Putamen (tissue), 1 donor: ENCODE measurements at places on chromosomes 2 and 18.

GRCh38 chr2:159595410-159596046 lies 20.8 kb downstream of the BAZ2B start:
- DNase-seq = no peak

- DNase-seq = no peak
These were observed 82.8 kb downstream of the QPCT start for GRCh38 chr2:37427241-37427640.

DNA sequence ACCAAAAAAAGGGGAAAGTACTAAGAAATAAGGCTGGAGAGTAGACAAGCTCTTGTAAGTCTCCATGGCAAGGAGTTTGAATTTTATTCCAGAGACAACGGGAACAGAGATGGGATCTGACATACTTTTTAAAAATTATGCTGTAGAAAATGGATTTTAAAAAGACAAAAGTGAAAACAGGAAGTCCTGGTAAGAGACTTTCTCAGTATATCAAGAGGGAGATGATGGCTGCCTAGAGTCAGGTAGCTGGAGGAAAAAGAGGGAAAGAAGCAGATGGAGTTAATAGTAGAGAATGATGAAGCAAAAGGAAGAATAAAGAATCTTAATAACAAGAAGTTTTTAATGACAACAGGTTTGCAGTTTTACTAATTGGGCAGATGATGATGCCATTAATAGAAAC lies 168.1 kb downstream of the SRBD1 start:
- DNase-seq = no peak

DNA sequence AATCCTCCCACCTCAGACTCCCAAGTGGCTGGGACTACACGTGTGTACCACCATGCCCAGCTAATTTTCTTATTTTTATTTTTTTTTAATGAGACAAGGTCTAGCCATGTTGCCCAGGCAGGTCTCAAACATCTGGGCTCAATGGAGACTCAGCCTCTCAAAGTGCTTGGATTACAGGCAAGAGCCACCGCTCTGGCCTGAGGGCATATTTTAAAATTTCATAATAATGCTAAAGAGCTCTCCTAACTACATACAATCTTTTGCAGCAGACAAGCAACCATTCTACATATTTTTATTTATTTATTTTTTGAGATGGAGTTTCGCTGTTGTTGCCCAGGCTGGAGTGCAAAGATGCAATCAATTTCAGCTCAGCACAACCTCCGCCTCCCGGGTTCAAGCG lies 207.0 kb downstream of the RAB3GAP1 start:
- no peak for DNase-seq

- no peak for DNase-seq
These were observed 238.2 kb downstream of the GCA start for GRCh38 chr2:162581959-162582798.
